ENCODE measurements at places on chromosomes 12 and 14.

- no peak for DNase-seq
Observed at GRCh38 chr12:54051874-54052437, 1.7 kb upstream of the HOXC4 start.

GRCh38 chr12:115294453-115295133 is 610.6 kb upstream of the TBX3 start:
- no peak for DNase-seq

GRCh38 chr12:53868511-53868986 is 70.1 kb upstream of the HOXC13 start:
- DNase-seq, result no peak

DNA sequence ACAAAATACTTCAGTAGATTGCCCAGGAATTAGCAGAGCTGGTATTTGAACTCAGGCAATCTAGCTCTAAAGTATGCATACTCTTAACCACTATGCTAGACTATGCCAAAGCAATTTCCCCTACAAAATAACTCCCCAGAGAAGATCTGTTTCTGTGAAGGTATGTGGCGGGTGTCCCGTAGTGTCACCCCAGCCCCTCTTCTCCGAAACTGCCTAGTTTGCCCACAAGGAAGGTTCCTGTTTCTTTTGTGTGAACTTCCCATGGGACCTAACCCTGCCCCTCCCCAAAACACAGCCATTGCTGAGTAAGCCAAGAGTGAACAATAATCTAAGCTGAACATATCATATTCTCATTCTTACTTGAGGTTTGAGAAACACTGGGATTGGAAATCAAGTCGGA is 15.5 kb upstream of the RAP1B start:
- DNase-seq, result no peak

- DNase-seq, result no peak
Observed at GRCh38 chr12:2234091-2234490, 181.3 kb downstream of the CACNA1C start.

Data from endodermal cell (in vitro differentiated cells).